ENCODE measurements at places on chromosomes 1 and 21.

DNA sequence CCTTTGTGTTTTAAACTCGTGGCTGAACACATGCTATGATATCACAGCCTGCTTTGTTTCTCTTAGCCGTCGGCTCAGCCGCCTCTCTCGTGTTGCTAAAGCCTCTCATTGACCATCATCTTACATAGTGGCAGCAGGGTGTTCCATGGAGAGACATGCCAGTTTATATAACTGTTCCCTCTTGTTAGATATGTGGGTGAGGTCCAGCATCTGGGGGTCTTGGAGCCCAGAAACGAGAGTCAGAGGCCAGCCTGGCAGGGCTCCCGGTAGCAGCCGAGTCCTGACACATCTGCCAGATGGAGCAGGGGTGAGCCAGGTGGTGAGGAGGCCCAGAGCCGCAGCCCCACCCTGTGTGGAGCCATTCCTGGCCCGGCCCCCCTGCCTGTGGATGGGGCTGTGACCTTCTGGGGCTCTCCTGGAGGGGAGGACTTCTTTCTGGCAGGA is 11.9 kb downstream of the PODN start:
- DNase-seq: no peak

- peak; percentile 18 for DNase-seq
Observed at GRCh38 chr1:2193514-2194281, 874 bp downstream of the FAAP20 start.

DNA sequence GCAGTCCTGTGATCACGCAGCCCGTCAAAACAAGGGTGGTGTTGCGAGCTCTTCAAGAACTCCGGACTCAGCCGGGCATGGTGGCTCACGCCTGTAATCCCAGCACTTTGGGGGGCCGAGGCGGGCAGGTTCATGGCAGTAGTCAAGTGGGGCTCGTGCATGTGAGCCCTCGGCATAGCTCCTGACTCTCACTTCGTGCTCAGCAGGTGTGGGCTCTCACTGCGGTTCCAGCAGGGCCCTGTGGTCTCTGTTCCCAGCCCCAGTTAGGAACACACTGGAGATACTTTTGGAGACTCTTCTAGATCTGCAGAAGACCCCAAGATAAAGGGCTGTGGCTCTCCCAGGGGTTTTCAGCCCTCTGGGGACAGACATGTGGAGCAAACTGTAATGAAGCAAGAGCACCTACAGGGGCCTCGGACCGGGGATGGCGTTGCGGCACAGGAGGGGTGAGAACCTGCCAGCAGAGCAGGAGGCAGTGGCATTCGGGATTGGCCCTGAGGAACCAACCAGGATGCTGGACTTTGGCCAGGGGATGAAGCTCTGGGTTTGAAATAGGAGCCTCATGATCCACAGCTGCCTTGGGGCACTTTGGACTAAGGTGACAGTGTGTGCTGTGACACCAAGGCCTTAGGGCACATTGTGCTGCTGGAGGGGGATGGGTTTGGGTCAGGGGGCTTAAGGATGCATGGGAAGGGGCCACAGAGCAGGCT is 443.2 kb downstream of the CAMTA1 start:
- no peak for DNase-seq

- DNase-seq: no peak
Observed at GRCh38 chr1:31671561-31672201, 27.0 kb upstream of the PEF1 start.

DNA sequence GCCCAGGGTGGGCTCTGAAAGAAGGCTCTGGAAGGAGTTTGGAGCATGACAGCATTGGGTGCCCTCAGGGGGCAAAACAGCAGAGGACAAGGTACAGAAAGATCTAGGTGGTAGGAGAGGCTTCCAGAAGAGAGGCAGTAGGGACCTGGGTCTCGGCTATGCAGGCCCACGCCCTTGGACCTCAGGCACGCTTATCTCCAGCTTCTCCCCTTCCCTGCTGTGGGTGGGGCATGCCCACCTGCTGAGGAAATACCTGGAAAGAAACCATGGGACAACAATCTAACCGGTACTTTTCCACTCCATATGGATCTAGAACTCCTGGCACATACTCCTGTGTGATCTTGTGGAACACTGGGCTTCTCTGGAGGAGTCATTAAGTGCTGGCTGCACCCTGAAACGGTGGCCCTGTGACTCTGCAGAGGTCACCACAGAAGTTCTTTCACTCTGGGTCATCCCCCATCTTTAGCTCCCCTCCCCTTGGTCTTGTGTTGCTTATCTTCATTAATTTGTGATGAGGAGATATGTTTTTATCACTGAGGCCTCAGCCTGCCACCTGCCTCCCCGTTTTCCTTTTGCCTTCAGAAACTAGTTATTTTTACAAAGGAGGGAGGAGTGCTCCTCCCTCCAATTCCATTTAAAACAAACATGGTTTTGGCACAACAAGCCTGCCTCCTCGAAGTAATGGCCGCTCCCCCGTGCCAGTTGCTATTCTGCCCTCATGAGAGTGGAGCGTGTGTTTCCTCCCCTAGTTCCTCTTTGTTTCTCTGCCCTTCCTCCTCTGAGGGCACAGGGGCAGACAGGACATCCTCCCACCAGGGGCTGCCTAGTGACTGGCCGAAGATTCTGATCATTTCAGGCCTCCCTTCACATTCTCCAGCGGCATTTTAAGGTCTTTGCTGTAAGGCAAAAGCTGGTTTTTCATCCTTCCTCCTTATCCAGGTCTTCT is 78.0 kb upstream of the ATP5PO start:
- no peak for DNase-seq

Measured in urothelium cell line (cell line).